Tongue (tissue), 3 donors: ENCODE measurements at places on chromosomes 11 and 22. TPM values are rescaled to one million over a fixed set of nuclear protein-coding genes. Genes with fewer than 3 reads are reported as not detected.

The TUB gene
- 26.2 TPM for total RNA-seq

The CADM1 gene
- 53.1 TPM for total RNA-seq

The CAVIN3 gene
- total RNA-seq, result 74.2 TPM

The CCDC73 gene
- total RNA-seq, result not detected

The MRGPRX4 gene
- total RNA-seq, result not detected

The RAC2 gene
- total RNA-seq, result 4.8 TPM
